ENCODE measurements at places on chromosomes 13 and 19.

DNA sequence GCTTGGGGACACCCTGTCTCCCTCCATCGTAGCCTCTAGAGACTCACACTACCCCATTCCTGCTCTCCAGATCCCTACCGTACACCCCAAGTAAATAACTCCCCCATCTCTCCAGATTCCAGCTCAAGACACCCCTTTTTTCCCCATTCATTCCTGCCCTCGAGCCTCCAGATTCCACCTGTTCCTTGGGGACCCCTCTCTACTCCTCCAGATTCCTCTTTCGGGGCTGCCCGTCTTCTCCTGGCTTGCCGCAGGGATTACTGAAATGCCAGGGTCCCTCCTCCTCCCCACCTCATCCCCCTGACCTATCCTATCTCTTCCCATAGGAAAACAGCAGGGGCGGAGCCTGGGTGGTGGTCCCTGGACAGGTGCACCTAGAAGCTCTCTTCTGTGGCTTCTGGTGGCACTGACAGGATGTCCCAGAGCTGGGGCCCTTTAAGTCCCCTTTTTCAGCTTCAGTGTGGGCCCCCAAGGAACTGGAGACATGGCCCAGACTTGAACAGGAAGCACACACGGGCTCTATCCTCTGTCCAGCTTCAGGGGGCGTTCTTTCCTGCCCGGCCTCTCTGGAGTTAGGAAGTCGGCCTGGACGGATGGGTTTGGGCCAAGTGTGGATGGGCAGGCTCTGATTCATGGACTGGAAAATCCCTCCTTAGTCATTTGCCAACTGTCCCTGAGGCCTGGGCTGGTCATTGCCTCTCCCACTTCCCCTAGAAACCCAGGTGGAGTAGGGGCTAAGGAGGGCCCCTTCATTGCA is 1.2 kb downstream of the ZSWIM4 start:
- DNase-seq, result no peak

DNA sequence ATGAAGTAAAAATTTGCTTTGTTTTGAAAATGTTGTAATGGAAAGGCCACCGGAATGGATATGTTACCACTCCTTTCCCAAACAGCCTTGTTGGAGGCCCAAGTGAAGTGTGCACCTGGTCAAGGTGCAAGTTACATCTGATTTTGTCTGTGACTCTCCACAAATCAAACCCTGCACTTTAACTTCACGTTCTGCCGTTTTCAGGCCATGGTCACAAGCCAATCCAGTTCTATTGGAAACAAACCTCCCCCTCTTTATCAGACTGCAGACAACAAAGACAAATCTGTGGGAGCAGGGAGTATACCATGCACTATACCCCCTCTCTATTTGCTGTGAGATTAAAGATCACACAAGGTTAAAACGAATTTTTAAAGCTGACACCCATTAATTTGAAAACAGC is 155.6 kb upstream of the RFC3 start:
- no peak for DNase-seq

- no peak for DNase-seq
Observed at GRCh38 chr19:34733266-34733745, 737 bp upstream of the ZNF181 start.

DNA sequence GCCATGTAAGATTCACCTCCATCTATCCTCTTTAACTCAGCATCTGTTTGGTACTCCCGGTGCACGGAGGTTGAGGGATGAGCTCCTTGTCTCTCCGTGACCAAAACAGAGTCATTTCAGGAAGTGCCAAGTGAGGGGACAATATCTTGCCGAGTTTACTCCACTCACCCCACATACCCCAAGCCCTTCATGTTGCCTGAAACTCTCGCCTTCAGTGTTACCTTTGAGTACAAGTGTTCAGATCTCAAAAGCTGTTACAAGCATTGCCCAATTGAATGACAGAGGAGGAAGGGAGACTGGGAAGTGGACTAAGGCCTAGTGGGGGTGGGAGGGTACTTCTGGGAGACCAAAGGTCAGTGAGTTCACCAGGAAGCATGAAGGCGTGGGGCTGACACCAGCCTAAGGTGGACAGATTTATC is 6.0 kb upstream of the SIGLEC12 start:
- DNase-seq, result no peak

- DNase-seq, result no peak
Observed at GRCh38 chr19:57377498-57378146, 12.0 kb upstream of the ZNF548 start.

DNA sequence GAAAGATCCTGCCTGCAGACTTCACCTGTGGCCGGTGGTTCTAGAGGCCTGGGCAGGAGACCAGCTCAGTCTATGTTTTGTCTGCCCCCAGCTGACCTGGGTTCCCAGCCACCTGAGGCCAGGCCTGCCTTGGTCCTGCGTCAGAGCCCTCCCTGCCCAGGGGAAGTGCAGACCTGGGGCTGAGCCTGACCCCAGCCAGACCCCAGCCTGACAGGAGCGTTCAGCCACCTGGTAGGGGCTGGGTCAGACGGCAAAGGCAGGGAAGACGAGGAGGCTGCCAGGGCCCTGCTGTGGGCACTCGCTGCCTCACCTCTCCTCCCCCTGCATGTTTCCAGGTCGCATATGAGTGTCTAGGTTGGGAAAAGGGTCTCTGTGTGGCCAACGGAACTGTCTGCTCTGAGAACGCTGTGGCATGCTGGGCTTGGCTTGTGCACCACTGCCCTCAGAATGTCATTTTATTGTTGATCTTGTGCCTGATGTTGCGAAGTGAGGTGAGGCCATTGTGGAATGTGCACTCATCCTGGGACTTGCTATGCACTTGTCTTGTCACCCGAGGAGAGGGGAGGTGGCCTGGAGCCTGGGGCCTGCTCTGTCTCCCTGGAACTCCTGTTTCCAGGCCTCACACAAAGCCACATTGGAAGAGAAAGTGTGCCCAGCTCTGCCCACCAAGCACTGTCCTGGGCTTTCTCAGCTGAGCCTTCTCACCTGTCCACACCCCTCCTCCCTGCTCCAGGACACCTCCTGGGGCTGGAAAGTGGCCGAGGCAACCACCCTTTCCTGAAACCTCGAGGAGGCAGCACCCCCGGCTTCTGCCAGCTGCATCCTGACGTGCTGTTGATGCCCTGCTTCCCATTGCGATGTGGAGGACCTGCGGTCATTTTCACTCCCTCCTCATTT is 15.2 kb upstream of the MCF2L start:
- DNase-seq, result no peak

- no peak for DNase-seq
Observed at GRCh38 chr19:6521718-6522646, 8.8 kb upstream of the TNFSF9 start.

DNA sequence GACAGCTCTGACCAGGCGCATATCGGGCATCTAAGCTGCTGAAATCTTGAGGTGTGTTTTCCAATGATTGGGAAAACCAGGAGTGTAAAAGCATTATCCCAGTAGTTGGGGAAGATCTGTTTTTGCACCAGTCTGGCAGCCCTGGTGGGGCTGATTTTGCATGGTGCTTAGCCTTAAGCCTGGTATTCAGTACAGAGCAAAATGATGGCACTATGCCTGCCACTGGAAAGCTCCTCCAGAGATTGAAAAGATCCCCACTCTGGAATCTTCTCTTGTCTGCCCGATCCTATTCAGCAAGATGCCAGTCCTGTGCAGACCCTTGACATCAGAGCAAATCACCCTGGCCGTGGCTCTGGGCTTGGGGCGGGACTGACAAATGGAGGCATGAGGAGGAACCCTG is 44.7 kb upstream of the SIAH3 start:
- no peak for DNase-seq

DNA sequence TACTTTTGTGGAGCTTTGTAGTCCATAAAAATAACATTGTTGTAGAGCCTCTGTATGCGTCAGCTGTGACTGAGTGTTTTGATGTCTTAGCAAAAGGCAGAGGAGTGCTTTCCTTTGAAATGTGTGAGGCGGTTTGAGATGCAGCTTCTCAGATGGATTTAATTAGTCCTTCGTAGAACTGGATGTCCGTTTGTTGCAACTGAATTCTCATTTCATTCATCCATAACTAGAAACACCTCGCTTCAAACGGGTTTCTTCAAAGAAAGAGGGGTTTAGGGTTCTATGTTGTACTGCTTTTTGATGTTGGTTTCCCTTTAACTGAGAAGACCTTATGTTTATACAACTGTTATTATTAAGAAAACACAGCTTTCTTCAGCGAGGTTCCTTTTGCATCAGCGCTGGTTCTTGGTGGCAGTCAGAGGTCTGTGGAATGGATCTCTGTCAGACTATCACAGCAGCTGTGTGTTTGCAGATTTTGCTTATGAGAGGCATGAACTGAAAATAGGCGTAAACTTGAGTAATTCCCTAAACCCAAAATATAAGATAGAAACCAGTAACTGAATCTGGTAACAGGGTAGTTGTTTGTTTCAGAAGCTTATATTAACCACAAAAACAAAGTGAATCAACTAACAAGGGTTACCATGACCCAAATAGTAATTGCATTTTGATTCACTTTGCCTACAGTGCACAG is 194.4 kb downstream of the GGACT start:
- no peak for DNase-seq

DNA sequence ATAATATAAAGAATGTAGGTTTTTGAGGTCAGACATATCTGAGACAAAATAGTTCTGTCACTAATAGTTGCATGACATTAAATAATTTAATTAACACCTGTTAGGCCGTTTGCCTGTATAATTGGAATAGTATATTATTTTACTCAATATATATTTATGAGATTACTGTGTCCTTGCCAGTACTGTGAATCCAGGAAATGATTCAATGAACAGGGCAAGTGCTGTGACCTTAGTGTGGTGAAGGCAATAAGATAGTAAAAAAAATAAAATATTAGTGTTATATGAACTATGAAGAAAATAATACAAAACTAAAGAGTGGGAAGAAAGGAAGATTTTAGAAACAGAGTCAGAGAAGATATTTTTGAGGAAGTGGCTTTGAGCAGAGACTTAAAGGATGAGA is 403.7 kb downstream of the PCDH9 start:
- no peak for DNase-seq

GRCh38 chr13:22592515-22592914 is 588.3 kb upstream of the SGCG start:
- DNase-seq, result no peak

Data from NCI-H1417 treated with DMSO at 0.1 percent for 48 hours (cell line).